Fibroblast of villous mesenchyme (primary cell): ENCODE measurements at places on chromosomes 16 and 17.

- no peak for DNase-seq
Measured at GRCh38 chr16:82146957-82147356, 23.1 kb downstream of the MPHOSPH6 start.

DNA sequence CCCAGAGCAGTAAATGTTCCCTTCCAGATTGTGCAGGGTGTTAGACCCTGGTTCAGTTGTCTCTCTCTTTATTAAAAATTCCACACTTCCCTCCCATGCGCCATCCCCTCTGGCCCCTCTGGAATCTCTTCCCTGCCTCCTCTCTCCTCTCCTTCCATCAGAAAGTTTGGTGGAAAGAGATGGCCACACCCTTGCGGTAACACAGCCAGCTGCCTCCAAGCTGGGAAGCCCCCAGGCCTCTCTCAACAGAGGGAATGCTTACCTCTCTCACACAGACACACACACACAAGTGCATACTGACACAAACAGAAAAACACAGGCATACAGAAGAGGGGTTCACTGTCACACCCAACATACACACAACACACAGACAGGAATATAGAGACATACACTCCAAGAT, 220.5 kb downstream of the C16orf78 start:
- DNase-seq, result no peak

- DNase-seq, result peak; percentile 63
Measured at GRCh38 chr17:68843522-68843921, 111.7 kb downstream of the ABCA8 start.

- DNase-seq, result no peak
Measured at GRCh38 chr16:68400083-68400923, 48.0 kb downstream of the SMPD3 start.

- DNase-seq, result peak; percentile 97
Measured at GRCh38 chr17:68580236-68580770, 20.9 kb downstream of the FAM20A start.

DNA sequence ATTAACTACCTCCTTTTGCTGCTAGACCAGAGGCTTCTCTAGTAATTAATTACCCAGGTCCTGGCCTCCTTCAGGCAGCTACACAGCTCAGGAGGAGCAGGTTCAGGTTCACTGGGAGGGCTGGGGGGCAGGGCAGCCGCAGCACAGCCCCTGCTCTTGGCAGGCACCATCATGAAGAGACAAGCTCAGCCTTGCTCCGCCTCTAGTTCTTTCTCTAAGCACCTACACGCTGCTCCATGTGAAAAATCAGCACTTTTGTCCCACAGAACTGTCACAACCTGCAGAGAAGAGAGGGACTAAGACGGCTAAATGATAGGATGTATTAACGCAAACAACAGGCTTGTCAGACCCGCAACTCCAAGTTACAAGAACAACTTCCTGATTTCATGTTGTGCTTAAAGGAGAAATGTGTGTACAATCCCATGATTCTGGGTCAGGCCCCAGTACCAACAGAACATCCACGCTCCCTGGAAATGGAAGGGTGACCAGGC, 53.4 kb downstream of the GRB2 start:
- no peak for DNase-seq

DNA sequence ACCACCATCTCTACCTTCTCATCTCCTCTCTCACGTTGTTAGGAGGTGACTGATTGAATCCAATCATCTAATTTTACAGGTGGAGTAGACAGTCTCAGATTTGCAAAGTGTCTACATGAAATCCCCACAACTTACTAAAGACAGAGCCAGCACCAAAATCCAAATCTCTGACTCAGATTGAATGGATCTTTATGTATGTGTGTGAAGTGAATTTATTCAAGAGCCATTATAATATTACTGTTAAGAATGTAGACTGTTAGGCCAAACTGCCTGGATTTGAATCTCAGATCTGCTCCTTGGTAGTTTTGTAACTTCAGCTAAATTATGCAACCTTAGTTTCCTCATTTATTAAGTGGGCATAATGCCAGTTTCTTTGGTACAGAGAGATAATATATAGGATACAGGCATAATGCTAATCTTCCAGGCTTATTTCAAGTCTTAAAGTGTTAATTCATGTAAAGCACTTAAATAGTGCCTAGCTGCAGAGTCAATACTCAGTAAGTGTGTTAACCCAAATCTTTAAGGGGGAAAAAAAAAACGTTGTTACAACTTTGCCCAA, 12.7 kb downstream of the CNEP1R1 start:
- peak; percentile 49 for DNase-seq

GRCh38 chr16:50635505-50636392, 45.4 kb downstream of the SNX20 start:
- DNase-seq, result no peak

- peak; percentile 75 for DNase-seq
Measured at GRCh38 chr17:75878174-75878998, at the start of gene TRIM47. Gene TRIM47, minus strand, starts transcription at chr17:75878581. Its CDS starts 33 bp downstream, at chr17:75878548.

- no peak for DNase-seq
Measured at GRCh38 chr17:2366747-2367494, 29.6 kb downstream of the SGSM2 start.

GRCh38 chr17:46121165-46121764, 72.0 kb downstream of the KANSL1 start:
- DNase-seq, result no peak

DNA sequence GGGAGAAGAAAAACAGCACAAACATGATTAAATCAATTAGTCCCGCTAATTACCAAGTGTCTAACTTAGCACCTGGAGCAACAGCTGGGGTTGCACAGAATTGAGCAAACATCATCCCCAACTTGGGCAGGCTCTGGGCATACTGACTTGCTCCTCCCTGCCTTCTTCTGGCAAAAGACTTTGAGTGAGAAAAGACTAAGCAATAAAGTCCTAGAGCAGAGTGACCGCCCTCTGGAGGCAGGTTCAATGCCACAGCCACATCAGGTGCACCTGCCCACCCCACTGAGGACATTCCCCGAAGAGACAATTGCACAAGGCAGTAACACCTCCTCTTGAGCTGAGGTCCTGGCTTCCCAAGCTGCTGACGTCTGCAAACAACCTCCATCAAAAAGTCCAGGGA, 358.3 kb downstream of the SOX9 start:
- no peak for DNase-seq

- peak; percentile 98 for DNase-seq
Measured at GRCh38 chr16:23423496-23424049, 29.4 kb downstream of the COG7 start.

DNA sequence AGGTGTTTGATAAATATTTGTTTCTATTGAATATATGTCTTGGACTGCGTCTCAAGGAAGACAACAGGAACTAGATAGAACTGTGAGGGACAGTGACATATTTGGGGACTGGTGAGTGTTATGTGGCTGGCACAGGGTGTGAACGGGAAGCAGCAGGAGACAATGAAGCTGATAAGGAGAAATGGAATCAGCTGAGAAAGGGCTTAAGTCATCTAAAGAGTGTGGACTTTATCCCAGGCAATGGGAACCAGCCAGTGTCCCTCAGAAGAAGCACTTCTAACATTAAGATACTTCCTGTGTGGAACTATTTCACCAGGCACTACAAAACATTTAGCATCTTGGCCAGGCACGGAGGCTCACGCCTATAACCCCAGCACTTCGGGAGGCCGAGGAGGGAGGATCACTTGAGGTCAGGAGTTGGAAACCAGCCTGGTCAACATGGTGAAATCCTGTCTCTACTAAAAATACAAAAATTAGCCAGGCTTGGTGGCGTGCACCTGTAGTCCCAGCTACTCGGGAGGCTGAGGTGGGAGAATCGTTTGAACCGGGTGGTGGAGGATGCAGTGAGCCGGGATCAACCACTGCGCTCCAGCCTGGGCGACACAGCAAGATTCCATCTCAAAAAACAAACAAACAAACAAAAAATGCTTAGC, 41.2 kb downstream of the ARHGAP17 start:
- no peak for DNase-seq

GRCh38 chr16:49862694-49863093, 6.8 kb upstream of the ZNF423 start:
- DNase-seq, result no peak

DNA sequence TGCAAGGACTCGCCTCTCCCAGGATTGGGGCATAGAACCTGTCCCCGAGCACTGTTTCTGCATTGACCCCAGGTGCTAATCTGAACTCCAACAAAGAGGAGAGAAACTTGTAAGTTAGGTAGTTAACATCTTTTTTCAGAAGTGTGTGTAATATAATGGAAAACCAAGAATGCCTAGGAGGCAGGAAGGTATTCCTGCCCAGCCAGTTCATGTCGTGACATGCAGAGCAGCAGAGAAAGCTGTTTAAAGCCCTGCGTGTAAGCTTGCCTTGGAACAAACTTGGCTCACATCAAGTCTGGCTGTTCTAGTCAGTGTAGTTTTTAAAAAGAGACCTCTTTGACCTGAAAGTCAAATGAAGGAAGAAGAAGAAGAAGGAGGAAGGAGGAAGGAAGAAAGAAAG, 2.1 kb upstream of the GNA13 start:
- no peak for DNase-seq

DNA sequence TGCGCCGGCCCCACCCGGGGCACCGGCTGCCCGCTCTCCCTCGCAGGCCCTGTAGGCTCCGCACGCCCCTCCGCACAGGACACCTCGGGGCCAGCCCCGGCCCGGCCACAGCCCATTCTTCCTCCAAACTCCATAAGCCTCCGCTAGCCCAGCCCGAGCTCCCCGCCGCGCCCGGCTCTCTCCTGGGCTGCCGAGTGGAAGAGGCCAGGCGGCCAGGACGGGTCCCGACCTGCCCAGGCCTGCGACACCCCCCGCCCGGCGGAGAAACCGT, 397 bp downstream of the NCOR1 start:
- peak; percentile 44 for DNase-seq

GRCh38 chr16:50815382-50815781, 73.5 kb downstream of the CYLD start:
- no peak for DNase-seq

DNA sequence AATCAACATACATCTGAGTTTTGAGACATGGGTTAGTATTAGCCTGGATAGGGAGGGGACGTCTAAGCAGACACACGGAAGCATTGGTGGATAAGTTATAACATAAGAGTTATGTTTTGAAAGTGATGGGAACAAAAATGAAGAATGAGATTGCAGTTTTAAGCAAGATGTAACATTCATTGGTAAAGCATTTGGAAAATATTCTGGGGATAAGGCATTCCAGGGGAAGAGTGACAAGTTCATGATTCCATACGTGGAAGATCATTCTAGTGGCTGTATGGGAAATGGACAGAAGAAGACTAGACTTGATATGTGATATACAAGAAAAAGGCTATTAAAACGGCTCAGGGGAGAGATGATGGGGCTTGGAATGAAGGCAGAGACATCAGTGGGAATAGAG, 632.9 kb downstream of the CDH8 start:
- DNase-seq, result no peak

GRCh38 chr16:10880594-10881452, 3.8 kb downstream of the CIITA start:
- DNase-seq, result no peak

- DNase-seq, result no peak
Measured at GRCh38 chr16:48885471-48885870, 275.5 kb upstream of the N4BP1 start.

DNA sequence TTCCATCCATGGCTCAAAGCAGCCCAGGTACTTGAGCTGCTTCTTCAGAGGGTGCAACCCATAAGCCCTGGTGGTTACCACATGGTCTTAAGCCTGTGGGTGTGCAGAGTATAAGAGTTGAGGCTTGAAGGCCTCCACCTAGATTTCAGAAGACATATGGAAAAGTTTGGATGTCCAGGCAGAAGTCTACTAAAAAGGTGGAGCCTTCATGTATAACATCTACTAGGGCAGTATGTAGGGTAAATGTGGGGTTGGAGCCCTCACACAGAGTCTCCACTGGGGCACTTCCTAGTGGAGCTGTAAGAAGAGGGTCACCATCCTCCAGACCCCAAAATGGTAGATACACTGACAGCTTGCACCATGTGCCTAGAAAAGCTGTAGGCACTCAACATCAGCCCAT, 120.9 kb downstream of the HS3ST3A1 start:
- no peak for DNase-seq

DNA sequence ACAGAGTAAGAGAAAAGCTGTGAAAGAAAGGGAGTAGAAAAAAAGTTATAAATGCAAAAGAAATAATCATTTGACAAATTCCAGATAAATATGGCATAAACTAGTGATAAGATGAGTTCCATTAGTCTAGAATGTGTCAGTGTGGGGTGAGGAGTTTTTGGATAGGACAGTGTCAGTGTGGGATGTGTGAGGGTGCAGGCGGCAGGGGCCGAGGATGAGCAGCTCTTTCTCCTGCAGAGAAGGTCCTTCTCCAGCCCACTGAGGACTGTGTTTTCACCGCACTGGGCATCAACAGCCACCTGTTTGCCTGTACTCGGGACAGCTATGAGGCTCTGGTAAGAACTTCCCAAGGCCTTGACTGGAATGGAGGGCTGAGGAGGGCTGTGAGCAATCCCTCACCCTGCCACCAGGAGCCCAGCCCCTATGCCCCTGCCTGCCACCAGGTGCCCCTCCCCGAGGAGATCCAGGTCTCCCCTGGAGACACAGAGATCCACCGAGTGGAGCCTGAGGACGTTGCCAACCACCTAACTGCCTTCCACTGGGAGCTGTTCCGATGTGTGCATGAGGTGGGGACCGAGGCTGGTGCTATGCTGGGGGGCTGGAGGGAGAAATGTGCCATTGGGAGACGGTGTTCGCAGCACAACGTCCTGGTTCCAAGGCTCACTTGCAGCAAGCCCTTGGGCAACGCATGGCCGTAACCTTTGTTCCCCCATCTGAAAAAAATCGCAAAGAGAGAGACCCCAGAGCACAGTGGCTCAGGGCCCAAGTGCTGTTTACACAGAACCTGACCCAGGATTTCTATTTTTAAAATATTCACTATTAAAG, 13.1 kb downstream of the RAPGEFL1 start:
- no peak for DNase-seq

DNA sequence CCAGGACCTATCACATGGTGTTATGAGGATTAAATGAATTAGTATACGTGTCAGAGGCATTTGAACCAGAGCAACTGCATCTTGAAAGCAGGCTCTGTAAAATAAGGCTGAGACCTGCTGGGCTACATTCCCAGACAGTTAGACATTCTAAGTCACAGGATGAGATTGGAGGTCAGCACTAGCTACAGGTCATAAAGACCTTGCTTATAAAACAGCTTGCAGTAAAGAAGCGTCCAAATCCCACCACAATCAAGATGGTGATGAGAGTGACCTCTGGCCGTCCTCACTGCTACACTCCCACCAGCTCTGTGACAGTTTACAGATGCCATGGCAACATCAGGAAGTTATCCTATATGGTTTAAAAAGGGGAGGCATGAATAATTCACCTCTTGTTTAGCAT, 71.8 kb downstream of the IRF8 start:
- DNase-seq, result peak; percentile 9

GRCh38 chr16:67169642-67170167, 633 bp upstream of the NOL3 start:
- DNase-seq, result peak; percentile 43

DNA sequence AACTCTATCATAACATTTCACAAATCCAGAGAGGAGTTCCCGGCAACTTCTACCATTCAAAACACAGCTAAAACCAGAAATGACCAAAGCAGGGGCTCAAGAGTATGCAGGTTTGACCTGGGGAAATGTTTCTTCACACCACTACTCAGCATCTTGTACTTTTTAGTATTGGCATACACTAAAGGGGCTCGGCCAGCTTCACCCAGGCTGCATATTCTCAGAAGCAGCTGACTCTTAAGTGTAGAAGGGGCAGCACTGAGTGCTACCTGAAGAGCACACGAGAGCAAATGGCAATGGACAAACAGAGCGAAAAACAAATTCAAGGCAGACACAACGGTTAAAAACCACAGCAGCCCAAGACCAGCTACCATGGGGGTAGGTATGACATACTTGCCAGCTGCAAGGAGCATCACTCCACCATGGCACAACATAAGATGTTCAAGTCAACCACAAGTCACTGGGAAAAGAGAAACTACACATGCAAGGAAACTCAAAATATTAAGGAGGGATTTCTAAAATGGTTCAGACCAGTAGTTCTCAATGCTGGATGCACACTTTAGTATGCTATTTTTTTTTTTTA, 34.4 kb downstream of the N4BP1 start:
- no peak for DNase-seq
